ENCODE measurements at places on chromosomes 12 and 14. TPM values are rescaled to one million over a fixed set of nuclear protein-coding genes. Genes with fewer than 3 reads are reported as not detected.

PCED1B gene
- polyA plus RNA-seq = 6.5 TPM

FBXL14 gene
- 11.0 TPM for polyA plus RNA-seq

LMO3 gene
- 2.1 TPM for polyA plus RNA-seq

NRIP2 gene
- polyA plus RNA-seq = 30.1 TPM

AKAP5 gene
- 7.4 TPM for polyA plus RNA-seq

NEUROD4 gene
- polyA plus RNA-seq = not detected

CSRNP2 gene
- 42.4 TPM for polyA plus RNA-seq

CCDC177 gene
- 0.10 TPM for polyA plus RNA-seq

KRT1 gene
- 0.16 TPM for polyA plus RNA-seq

STYK1 gene
- polyA plus RNA-seq = 0.67 TPM

ACTN1 gene
- polyA plus RNA-seq = 77.9 TPM

OTUB2 gene
- 4.2 TPM for polyA plus RNA-seq

TGM1 gene
- polyA plus RNA-seq = 2.5 TPM

IL26 gene
- not detected for polyA plus RNA-seq

CRIP1 gene
- polyA plus RNA-seq = 36.6 TPM

C12orf60 gene
- 4.1 TPM for polyA plus RNA-seq

SMIM41 gene
- 0.73 TPM for polyA plus RNA-seq

CCDC175 gene
- polyA plus RNA-seq = 0.57 TPM

DHRS2 gene
- polyA plus RNA-seq = 67.2 TPM

NTS gene
- polyA plus RNA-seq = 5.1 TPM

CD163L1 gene
- polyA plus RNA-seq = 2.3 TPM

BAZ2A gene
- polyA plus RNA-seq = 123 TPM

CATSPERB gene
- polyA plus RNA-seq = 0.60 TPM

RTL1 gene
- polyA plus RNA-seq = 0.13 TPM

BHLHE41 gene
- 2.1 TPM for polyA plus RNA-seq

HOXC4 gene
- 46.7 TPM for polyA plus RNA-seq

HSPA2 gene
- polyA plus RNA-seq = 18.6 TPM

CAPZA3 gene
- polyA plus RNA-seq = 0.55 TPM

HOXC5 gene
- polyA plus RNA-seq = 1.8 TPM

GDF3 gene
- polyA plus RNA-seq = 0.47 TPM

TSHR gene
- 1.3 TPM for polyA plus RNA-seq

AJUBA gene
- polyA plus RNA-seq = 77.4 TPM

RASAL1 gene
- 9.9 TPM for polyA plus RNA-seq

ERP27 gene
- polyA plus RNA-seq = 20.6 TPM

FSCB gene
- polyA plus RNA-seq = not detected

TSPAN8 gene
- polyA plus RNA-seq = 33.5 TPM

GPHN gene
- polyA plus RNA-seq = 83.7 TPM

ZNF385A gene
- polyA plus RNA-seq = 11.9 TPM

NFATC4 gene
- 84.6 TPM for polyA plus RNA-seq

ATN1 gene
- 131 TPM for polyA plus RNA-seq

SMCO2 gene
- 0.50 TPM for polyA plus RNA-seq

PLCZ1 gene
- polyA plus RNA-seq = 0.90 TPM

PTHLH gene
- 1.4 TPM for polyA plus RNA-seq

CELA1 gene
- not detected for polyA plus RNA-seq

SIX6 gene
- not detected for polyA plus RNA-seq

KRT6C gene
- not detected for polyA plus RNA-seq

CD27 gene
- polyA plus RNA-seq = 0.83 TPM

RAPGEF3 gene
- polyA plus RNA-seq = 100 TPM

E2F7 gene
- polyA plus RNA-seq = 9.4 TPM

Data from renal pelvis (tissue), 12 donors.